Large intestine (tissue), 12 donors: ENCODE measurements at places on chromosomes 7 and 10. TPM values are rescaled to one million over a fixed set of nuclear protein-coding genes. Genes with fewer than 3 reads are reported as not detected.
A peak's percentile ranks its signal among the peaks of the same experiment; 100 is the strongest.

DNA sequence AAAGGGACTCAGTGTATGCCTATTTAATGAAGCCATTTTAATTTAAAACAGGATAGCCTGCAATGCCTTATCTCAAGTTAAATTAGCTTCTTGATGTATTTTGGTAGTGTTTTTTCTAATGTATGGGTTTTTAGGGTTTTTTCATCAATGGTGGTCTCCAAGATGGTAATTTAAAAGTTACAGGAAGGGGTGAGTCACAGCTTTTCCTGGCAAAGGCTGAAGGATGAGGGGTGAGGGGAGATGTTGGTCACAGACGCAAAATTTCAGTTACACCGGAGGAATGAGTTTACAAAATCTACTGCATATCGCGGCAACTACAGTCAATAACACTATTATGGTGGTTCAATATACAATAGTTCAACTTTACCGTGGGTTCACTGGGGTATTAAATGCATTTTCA is 31.6 kb downstream of the CCDC3 start:
- no peak for DNase-seq

DNA sequence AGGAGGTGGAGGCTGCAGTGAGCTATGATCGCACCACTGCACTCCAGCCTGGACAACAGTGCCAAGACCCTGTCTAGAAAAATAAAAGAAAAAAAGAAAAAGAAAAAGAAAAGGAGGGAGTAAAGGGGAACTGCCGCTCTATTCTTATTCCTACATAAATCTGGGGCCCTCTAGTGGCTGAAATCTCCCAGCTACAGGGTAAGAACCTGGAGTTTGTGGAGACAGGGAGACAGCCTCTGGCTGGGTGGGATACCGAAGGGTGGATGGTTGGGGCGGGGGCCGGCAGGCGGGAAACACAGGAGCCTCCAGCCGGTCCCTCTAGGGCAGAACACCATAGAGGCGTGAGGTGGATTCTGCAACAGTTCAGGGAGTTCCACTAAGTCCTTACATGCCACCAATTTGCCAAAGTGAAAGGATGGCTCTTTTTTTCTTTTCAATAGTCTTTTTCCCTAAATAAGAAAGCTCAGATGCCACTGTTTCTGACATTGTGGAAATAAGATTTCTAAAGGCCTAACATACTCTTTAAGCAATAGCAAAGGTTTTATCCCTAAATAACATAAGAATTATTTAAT is 117.3 kb downstream of the SVIL start:
- DNase-seq, result no peak

GRCh38 chr7:122629412-122629953 is 69.4 kb downstream of the RNF133 start:
- no peak for DNase-seq

DNA sequence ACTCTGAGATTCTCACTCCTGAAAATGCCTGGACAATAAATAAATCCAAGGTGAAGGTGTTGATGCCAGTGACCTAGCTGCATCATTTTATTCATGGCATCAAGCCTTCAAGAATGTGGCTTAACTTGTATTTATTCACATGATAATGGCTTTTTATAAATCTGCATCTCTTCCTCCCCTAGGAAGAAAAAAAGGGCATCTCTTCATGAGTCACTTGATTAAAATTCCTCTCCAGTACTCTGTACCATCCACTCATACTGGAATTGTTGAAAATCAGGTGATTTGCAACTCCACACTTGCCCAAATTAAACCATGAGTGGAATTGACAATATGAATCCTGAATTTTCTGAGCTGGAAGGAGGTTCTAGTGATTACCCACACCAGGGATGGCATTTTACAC is 30.2 kb downstream of the PTPRE start:
- no peak for DNase-seq

GRCh38 chr7:134823400-134823799 is 44.0 kb downstream of the CALD1 start:
- no peak for DNase-seq

DNA sequence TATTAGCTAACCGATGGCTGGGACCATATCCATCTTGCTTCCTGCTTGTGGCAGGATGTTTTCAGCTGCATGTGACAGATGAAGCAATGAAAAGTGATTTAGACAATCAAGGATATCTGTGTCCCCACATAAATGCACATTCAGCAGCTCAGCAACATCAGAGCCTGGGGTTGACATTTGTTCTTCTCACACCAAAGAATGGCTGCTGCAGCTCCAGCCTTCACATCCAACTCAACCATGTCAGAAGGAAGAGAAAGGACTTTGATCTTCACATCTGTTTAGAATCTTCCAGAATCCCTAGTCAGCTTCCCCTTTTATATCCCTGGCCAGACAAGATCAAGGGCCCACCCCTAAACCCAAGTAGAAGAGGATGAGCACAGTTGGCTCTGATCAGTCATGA is 11.9 kb upstream of the FRMPD2 start:
- no peak for DNase-seq

DNA sequence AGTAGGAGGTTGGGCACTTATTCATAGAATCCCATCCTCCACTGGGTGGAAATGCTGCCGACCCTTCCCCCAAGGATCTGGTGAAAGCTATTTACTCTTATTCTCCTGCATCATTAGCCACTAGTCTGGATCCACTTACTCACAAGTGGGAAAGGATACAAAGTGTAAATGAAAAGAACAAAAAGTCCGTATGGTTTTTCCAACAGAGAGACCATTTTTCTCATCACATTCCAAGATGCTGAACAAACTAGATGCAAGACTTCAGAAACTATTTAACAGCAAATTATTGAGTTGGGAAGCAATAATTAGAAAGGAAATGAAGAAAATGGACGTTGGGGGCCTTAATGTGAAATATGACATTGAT is 242.4 kb upstream of the GLI3 start:
- no peak for DNase-seq

The FAM24B gene
- 4.1 TPM for polyA plus RNA-seq

DNA sequence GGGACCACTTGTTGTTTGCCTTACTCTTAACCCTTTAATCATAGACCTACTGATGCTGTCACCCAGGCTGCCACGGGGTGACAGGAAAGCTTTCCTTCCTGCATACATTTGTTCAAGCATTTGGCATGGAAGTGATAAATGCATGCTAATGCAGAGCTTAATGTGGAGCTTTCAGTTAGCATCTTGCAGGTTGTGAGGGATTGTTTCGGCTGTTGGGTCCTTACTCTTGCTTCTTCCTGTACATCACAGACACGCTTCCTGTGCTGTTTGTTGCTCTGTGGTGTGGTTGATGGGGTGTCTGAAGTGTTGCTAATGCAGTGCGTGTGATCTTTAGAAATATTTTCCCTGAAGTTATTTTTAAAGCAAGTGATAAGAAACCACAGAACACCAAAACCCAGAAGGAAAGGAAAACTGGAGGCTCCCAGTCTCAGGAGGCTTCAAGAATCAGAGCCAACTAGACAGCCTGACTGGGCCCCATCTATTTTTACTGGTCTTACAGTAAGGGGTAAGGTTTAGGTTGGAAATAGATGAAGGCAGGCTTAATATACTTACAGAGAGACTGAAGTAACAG is 143.1 kb downstream of the CHN2 start:
- peak; percentile 22 for DNase-seq

GRCh38 chr7:936386-937054 is 18.0 kb downstream of the ADAP1 start:
- DNase-seq, result no peak
